Tongue (tissue), 3 donors: ENCODE measurements at places on chromosomes 5 and 9.

DNA sequence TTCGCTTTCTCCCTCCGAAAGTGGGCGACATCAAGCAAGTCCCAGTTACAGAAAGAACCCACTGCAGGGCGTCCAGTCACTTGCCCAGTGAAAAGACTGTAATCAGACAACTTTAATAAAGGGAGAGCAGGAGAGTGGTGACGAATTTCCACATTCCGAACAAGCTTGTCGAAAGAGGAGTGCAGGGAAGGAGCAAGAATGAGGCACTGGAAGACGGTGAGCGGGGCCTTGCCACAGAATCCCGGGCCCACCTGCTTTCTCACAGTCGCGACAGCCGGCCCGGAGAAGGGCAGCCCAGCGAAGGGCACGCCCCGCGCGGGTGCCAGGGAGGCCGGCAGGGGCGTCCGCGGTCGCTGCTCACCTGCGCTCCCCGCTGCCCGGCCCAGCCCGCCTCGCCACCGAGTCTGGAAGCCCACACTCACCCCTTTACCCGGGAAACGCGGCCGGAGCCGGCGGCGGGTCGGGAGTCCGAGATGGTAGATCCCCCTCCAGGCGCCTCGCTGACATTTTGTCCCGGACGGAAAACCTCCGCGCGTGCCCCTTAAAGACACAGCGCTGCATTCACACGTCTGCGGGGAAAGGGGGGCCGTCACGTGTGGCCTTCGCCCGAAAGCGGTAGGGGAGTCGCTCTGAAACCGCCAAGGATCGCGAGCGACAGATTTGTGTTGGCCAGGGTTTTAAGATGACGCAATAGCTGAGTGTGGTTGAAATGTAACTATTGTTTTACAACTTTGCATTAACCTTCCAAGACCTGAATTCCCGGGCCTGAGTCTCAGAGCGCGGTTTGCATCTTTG is at the start of gene ZBED3:
TSS of gene ZBED3 (minus strand) at position 597 of the 795 bp plus-strand sequence. CDS start 9,407 bp downstream, outside the sequence.
- peak; percentile 92 for DNase-seq

DNA sequence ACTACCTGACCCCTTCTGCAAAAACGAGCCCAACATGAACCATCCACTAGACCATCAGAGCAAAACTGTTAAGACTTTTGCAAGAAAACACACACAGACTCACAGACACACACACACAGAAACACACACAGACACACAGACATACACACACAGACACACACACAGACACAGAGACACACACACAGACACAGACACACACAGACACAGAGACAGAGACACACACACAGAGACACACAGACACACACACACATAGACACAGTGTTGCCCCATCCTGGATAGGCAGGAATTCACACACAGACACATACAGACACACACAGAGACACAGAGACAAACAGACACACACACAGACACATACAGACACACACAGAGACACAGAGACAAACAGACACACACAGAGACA is 52.5 kb downstream of the NACC2 start:
- DNase-seq = no peak

GRCh38 chr5:42640835-42641234 is 115.8 kb upstream of the CCDC152 start:
- no peak for DNase-seq

DNA sequence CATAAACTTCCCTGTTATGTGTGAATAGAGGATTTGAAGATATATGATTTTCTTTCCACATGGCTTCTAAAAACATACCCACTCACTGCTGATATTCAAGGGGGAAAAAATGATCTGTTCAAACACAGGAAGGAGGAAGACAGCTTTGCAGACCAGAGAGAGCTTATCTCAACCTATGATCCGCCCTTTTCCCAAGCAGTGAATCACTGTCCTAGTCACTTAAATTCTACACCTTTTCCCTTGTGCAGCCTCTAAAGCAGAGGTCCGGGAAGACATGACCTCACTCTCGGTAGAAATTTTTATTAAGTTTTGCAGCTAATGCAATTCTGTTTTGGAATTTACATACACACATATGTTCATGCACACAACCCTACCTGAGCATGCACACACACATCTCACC is 197.2 kb downstream of the DIRAS2 start:
- DNase-seq = no peak

- no peak for DNase-seq
Measured at GRCh38 chr9:114300846-114301797, 21.8 kb upstream of the ORM1 start.

- DNase-seq = no peak
Measured at GRCh38 chr5:138448481-138449398, 9.9 kb downstream of the REEP2 start.

DNA sequence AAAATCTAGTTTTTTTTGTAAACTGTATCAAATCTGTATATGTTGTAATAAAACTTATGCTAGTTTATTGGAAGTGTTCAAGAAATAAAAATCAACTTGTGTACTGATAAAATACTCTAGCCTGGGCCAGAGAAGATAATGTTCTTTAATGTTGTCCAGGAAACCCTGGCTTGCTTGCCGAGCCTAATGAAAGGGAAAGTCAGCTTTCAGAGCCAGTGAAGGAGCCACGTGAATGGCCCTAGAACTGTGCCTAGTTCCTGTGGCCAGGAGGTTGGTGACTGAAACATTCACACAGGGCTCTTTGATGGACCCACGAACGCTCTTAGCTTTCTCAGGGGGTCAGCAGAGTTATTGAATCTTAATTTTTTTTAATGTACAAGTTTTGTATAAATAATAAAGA is 24.3 kb downstream of the HMGCR start:
- no peak for DNase-seq

- no peak for DNase-seq
Measured at GRCh38 chr9:106757514-106757913, 105.5 kb upstream of the ZNF462 start.

DNA sequence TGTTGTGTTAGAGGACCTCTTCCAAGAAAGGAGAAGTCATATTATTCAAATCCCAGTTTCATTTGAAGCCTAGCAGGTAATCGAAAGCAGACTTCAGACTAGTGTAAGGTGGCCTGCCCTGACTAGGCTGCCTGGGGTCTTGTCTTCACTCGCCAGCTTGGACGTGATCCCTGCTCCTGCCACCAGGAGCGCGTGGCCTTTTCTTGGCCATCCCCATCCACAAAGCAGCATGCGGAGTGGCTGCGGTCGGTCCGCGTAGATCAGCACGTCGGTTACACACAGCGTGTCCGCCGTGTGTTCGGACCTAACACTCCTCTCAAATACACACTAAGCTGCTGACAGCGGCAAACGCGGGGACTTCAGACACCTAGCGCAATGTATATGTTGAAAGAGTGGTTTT is 37.3 kb downstream of the CFAP77 start:
- DNase-seq = no peak

- peak; percentile 12 for DNase-seq
Measured at GRCh38 chr5:60184606-60185005, 291.1 kb upstream of the PDE4D start.

GRCh38 chr9:5988265-5988664 is 27.2 kb downstream of the RANBP6 start:
- DNase-seq = no peak

- DNase-seq = no peak
Measured at GRCh38 chr5:65012301-65012892, 243.7 kb downstream of the CWC27 start.

GRCh38 chr5:15474143-15474719 is 25.7 kb upstream of the FBXL7 start:
- DNase-seq = no peak

GRCh38 chr5:151580858-151581257 is 10.3 kb downstream of the FAT2 start:
- no peak for DNase-seq

DNA sequence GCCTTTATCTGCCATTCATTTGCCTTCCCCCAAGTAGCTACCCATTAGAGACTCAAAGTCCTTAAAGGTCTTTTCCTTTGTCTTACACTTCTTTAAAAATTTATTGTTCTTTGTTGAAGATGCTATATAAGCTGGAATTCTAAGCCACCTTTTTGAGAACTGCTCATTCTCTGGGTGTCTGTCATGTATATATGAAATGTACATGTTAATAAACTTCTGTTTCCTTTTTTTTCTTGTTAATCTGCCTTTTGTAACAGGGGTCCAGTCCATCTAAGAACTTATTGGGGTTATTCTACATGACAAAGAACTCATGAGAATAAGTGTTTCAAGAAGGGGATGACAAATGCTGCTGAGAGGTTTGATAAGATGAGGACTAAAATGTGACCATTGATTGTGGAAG is 41.5 kb downstream of the PCDHAC2 start:
- no peak for DNase-seq

- DNase-seq = no peak
Measured at GRCh38 chr5:64746446-64746845, 22.0 kb downstream of the SREK1IP1 start.

DNA sequence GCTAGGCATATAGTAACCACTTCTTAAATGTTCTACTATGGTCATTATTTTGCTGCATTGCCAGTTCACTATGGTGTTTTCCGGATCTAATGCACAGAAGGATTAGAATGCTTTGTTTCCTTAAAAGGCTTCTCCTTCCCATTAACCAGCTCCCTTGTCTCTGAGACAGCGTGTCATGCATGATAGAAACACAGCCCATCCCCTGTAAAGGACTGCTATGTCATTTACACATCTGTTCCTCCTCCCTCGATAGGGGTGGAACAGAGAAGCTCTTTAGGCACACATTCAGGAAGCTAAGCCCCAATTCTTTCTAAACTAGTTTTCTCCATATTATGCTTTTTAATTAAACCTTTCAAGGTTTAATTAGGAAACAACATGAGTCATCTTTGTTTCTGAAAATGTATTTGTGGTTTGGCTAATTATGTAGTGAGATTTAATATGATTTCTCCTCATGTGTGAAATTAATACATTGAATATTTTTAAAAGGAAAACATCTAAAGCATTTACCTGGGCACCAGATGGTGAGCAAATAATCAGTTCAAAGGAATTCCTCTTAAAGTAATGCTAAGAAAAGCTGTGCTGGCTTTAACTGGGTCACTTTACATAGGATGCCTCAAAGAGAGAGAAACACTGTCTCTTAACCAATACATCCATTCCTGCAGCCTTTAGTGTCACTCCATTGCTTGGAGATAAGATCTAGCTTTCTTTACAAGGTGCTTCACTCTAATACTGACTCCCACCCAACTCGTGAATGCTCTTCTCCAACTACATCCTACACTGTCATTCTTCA is 133.3 kb upstream of the PPP1R2B start:
- DNase-seq = no peak

DNA sequence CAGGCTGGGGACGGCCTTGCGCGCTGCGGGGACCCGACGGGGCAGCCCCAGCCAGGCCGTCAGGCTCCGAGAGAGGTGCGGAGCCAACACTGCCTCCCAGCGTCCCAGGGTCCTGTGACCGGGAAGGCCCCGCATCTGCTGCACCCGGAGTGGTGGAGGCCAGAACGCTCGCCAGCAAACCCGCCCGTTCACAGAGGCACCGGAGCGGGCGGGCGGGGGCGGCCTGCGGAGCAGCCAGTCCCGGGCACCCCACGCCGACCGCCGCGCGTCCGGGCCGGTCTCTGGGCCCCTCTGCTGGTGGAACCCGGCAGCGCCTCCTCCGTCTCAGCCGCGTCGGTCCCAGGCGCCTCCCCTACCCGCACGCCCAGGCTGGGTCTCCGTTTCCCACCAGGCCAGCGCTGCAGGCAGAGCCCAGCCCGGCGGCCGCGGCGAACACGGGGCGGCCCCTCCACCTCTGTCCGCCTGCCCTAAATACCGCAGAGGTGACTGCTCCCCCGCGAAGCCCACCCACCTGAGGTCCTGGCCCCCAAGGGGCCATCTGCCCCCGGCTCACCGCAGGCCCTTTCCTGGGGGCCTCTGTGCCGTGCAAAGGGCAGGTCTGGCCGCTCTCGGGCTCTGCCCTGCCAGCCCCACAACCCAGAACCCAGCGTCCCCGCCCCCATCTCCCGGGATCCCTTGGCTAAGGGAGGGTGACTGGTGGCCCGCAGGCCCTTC is 15.9 kb downstream of the EXD3 start:
- DNase-seq = peak; percentile 81

DNA sequence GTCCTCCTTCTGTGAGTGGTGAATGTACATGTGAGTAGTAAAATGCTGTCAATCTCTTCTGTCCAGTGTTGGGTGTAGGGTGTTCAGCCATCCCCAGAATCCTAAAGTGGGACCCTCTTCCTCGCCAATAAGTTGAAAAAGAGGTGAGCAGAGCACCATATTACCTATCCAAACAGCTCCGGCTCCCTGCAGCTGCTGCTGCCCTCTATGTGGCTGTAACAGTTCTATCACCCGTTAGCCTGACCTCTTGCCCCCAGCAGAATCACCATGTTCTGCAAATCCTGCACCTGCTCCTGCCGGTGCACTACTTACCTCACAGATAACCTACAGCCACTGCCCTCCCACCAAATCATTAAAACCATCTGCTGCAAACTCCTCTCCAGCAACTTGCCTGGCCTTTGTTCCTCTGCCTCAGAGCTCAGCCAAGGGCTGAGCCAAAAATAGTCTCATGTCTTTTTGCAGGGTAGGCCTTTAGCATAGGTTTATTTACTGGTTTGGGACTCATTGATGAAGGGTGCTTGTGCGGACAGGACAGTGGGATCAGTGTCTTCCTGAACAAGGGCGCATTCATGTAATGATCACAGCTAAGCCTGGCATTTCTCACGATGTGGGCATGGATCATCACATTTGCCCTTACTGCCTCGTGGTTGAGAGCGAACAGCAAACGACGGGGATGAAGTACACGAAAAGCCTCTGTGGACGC is 49.6 kb upstream of the CCL21 start:
- DNase-seq = no peak

DNA sequence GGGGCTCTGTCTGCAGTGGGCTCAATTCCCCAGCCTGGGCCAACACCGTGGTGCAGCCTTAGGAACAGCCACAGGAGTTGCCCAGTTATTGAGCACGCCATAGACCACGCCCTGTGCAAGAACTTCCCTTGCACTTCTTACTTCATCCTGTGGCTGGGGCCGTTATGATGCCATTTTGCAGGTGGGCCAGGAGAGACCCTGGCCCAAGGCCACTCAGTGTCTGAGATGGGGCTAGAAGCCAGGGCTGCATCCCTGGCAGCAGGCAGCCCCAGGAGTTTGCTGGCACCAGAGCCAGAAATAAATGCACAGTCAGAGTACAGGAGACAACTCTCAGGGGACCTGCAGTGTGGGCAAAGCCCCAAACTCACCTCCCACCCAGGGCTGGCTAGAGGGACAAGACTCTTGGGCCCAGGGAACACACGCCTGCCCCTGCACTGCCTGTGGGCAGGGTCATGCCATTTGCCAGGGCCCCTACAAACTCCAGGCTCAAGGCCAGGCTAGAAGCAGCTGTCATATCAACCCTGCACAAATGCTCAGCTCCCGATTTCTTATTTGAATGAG is 6.7 kb downstream of the CORO2A start:
- no peak for DNase-seq

DNA sequence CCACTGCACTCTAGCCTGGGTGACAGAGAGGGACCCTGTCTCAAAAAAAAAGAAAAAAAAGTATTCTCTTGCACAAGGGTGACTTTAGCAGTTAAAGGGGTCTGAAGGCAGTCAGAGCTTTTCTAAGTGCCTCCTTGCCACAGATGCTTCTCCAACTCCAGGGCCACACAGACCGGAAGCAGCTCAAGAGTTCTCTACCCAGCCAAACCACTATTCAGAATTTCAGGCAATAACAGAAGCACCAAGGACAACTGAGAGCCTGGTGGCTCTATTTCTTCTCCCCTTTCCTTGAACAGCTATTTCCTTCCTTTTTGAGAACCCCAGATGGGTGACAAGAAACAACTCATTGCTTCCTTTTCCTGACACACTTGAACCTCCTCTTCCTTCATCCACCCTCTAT is 2.2 kb downstream of the FAM219A start:
- no peak for DNase-seq

- DNase-seq = no peak
Measured at GRCh38 chr5:164058621-164059020, 553.2 kb downstream of the MAT2B start.
